8988T (cell line): ENCODE measurements at places on chromosomes 6 and 20.

DNA sequence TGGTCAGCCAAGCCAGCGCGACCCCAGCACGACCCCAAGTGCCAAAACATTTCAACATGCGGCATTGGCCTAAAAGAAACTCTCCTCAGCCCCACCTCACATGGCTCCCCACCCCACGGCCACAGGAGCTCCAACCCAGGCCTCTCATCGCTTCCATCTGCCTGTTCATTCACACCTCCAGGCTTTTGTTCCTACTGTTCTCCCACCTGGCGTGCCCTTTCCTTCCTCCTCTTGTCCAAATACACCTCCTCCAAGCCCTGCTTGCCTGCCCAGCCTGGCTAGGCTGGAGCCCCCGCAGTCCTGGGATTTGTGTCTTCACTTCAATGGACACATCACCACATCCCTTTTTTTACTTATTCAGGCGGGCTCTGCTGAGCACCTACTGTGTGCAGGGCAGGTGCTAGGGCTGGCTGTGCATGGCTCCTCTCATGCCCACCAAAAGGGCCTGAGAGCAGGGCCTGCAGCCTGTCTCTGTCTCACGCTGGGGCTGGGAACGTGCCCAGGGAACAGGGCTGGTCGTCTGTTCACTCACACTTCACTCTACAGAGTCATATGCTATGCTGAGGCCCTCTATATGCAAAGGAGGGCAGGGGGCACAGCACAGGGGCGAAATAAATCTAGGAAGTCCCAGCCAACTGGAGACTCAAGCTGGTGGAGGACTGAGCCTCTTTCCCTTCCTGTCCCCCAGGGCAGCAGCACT, 61.1 kb downstream of the GRM4 start:
- no peak for DNase-seq

- no peak for DNase-seq
Observed at GRCh38 chr6:56949925-56950495, 4.9 kb upstream of the BEND6 start.

DNA sequence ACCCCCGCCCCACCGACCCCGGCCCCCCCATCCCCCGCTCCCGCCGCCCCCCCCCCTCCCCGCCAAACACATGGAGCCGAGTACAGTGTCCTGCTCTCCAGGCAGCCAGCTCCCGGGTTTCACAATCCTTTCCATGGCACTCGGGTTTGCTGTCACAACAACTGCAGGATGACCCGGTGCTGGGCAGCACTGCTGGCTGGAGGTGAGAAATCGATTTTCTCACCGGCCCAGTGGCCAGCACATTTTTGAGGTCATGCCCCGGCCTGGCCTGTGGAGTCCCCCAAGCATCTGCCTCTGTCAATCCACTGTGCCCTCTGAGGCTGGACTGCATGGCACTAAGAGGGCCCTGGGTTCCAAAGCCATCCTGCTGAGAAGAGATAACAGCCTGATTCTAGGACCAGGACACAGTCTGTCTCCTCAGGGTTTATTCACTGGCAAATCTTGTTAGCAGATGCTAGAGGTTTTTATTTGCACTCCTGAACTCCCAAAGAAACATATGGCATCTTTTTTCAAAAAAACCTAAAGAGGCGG, 129.5 kb downstream of the NFATC2 start:
- no peak for DNase-seq

GRCh38 chr6:22558288-22558882, 11.0 kb upstream of the HDGFL1 start:
- no peak for DNase-seq

- no peak for DNase-seq
Observed at GRCh38 chr6:36376742-36377141, 10.7 kb downstream of the ETV7 start.

DNA sequence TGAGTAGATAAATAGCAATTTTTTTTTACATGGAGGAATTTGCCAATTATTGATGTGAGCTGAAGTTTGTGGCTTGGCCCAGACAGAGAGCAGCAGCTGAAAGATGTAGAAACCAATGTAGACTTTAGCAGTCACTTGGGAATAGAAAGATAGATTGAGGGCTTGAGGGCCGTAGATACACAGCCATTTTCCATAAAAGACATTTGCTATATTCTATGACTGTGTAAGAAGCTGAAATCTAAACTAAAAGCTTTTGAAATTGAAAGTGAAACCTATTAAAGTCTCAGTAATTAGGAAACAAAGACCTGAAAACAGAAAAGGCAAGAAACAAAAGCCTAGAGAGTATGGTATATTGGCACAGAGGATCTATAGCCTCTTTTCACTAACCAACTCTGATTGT, 332.7 kb downstream of the CENPW start:
- DNase-seq = no peak

DNA sequence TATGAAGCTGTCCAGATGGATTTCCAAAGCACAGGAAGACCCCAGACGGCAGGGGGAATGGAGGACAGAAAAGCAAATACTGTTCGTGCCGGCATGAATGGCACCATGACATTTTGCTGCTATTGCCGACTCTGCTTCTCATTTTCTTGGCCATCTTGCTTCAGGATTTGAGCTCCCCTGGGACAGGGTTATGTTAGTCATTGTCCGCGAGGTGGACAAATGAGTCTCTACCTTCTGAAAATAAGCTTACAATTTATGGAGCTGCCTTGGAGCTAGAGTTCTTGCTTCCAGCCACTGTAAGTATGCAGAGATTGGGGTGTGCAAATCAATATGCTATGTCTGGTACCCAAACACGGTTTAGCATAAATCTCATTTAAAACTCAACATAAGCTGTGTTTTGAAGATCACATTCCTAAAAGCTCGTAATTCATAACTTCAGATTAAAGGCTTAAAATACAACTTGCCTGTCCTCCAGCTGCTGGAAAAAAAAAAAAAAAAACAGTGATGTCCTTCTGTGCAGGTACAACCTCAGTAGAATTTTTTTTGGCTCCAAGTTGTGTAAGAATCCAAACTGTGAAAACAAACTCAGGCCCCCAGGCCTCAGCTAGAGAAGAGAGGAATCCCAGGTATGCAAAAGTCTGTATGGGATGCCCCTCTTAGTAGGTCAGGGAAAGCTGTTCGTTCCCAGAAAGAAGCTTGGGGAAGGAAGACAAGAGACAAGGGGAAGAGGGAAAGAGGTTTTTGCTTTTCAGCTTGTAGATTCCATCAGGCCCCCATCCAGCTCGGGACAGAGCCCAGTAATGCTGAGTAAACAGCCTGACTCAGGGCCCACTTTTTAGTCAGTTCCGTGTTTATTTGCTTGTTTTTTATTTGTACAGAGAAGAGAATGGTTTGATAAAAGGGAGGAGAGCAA, 184.2 kb upstream of the FOXA2 start:
- DNase-seq = no peak

DNA sequence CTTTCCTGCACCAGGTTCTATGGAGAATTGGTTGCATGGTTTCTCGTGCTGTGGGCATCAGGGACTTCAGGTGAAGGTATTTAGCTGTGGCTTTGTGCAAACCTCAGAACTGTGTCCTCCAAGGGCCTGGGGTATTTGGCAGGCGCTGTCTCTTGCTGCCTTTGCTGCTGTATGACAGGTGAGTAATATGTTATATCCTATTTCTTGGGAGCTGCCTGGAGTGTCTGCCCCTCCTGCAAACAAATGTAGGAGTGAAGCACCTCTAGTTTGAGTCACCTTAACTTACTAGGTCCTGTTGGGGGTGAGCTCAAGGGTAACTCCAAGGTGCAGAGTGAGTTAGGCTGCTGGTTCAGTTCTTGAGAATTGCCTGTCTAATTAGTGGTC, 177.7 kb upstream of the RNF24 start:
- no peak for DNase-seq

- no peak for DNase-seq
Observed at GRCh38 chr6:3022765-3023662, 23.3 kb downstream of the NQO2 start.

DNA sequence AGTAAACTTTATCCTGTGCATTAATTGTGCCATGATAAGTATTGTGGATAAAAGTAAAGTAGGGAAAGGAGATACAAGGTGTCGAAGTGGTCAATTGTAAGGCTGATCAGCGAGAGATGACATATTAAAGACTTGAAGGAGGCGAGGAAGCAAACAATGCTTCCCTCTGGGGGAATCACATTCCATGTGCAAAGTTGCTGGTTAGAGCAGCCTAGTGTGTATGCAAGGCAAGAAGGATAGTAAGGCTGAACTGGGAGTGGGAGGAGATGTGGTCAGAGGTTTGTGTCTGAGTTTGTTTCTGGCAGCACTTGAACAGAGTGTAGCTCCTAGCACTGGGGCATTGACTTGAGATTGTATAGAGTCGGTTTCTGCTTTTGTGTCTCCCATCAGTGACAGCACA, 122.9 kb downstream of the SLC35F1 start:
- DNase-seq = no peak

DNA sequence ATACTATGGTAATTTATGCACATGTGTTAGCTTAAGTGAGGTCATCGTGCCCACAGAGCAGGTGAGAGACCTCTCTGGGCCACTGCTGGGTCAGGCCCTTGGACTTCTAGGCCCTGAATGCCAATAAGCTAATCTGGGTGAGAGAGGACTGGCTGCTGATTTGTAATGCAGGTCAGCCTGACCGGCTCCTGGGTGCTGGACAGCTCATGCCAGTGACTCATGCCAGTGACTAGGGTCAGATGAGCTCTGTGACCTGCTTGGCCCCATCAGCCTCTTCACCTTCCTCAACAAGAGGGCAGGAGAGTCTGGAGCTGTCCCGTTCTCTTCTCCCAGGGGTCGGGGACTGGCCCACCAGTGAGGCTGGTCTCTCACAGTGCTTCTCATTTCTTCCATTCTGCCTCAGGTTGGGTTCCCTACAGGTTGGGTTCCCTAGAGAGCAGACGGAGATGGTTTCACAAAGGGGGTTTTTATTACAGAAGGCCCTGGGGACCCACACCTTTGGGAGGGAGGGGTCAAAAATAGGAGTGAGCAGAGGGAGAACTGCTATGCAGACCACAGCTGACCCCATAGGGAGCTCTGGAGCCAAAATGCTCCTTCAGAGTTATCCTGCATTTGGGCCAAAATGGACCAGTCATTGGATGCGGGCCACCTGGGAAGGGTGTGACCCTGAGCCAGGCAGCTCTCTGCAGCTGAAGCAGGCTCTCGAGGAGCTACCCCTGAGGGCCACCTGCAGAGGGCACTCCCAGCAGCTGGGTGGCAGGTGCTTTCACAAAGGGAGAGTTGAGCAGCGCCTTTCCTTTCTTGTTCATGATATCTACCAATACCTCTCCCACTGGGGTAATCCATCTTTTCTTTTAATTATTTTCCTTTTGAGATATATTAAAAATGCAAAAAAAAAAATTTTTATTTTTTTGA, 2.2 kb upstream of the OXT start:
- no peak for DNase-seq

DNA sequence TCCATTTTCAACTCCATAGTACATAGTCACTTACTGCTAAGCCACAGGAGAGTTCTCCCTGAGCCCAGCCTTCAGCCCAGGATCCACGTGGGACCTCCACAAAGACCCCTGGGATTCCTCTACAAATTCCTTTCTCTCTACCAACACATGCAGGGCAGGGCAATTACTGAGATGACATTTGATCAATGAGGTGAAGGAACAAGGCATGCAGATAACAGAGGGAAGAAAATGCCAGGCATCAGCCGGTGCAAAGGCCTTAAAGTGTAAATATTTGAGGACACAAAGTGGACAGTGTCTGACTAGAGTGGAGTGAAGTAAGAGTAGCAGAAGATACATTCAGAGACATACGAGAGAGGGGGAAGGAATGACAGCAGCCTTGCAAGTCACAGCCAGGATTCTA, 70.2 kb downstream of the HS3ST5 start:
- DNase-seq = no peak

DNA sequence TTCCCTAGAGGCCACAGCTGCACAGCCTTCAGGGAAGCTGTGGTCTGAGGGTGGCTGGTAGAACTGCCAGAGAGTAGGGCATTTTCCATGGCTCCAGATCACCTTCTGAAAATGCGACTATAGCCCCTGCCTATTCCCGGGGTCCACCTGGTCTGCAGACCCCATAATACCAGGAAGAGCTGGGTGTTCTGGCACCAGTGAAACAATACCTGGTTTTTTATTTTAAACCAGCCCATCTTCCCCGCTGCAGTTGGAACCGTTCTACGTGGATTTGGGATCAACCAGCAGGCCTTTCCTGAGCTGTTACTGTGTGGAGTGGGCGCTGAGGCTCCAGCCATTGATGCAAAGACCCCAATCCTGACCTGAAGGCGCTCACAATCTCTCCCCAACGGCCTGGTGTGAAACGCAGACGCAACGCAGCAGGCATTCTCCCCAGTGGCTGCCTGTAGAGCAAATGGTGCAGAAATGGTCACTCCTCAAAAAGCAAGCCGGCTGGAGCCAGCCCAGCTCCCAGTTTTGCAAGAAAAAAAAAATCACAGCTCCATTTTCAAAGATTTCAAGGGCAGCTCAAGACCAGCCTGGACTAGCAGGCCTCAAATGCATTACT, 11.3 kb downstream of the NPEPL1 start:
- DNase-seq = no peak

- no peak for DNase-seq
Observed at GRCh38 chr6:169142538-169142844, 111.2 kb downstream of the THBS2 start.

DNA sequence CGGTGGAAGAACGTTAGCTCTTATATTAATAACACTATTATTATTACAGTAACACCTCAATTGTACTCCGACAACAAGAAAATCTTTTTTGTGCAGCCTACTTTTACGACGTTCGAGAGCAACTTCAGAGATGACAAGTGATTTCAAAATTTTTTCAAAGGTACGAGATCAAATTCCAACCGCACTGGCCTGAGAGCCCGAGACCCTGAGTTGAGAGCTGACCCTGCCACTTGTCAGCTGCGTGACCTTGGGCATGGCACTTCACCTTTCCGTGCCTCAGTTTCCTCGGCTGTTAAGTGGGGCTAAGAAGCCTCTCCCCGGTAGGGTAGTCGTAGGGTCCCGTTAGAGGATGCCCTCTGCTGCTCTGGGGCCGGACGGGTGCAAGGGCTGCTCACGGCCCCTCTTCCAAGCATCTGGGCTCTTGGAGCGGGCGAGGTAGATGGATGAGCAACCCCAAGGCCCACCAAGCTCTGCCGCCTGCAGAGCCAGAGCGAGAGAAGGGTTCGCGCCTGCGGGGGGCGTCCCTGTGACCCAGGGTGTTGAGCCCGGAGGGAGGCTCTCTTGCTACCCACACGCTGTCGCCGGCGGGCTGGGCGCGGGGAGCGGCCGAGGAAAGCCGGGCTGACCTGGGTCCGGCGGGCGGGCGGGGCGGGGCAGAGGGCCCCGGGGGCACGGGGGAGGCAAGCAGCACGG, 510 bp downstream of the NDRG3 start:
- DNase-seq = peak; percentile 51

DNA sequence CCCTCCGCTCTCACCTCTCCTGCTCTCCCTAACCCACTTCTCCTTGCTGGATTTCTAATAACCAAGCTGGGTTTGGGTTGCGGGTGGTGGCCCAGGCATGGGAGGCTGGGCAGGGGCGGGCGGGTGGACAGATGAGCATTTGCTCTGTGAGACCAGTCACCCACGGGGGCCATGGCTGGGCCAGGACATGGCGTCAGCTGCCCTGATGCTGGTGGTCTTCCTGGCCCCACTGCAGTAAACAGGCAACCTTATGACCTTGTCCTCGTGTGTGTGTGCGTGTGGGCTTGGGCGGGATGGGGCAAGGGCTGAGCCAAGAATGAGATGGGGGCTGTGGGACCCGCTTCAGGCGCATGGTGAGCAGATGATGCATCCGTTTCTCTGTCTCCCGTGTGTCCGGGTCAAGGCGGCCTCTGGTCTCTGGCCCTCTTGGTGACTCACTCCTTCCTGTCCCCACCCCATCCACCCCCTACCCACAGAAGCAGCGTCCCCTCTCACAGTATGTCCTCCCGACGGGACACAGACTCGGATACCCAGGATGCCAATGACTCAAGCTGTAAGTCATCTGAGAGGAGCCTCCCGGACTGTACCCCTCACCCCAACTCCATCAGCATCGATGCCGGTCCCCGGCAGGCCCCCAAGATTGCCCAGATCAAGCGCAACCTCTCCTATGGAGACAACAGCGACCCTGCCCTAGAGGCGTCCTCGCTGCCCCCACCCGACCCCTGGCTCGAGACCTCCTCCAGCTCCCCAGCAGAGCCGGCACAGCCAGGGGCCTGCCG, 41.4 kb upstream of the MYL9 start:
- no peak for DNase-seq
